Activated T-helper 2 cell treated with anti-CD3 and anti-CD28 coated beads, Interferon-gamma antibody, Interleukin-2, Interleukin-4, amounts not matched to agents 10 μg/mL and 5 μg/mL and 100 μg/mL, durations not matched to agents 14 hours and 24 hours and 36 hours (primary cell): ENCODE measurements at places on chromosomes 4 and X.

DNA sequence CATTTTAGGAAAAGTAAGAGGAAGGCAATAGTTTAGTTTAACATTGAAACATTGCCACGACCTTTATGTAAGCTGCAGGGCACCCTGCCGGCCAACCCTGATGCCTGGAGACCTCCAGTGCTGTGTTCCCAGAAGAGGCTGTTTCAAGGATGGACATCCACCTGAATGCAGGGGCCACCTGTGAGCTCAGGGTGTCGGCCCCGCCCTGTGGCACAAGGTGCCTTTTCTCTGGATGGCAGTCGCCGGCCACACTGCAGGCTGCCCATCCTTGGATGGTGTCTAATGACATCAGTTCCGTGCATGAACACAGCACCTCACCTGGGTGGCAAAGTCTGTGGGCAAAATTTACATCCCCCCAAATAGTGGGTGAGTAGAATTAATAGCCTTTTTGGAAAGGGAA is 180.0 kb downstream of the AFAP1 start:
- peak overlapping the region; percentile 72 for H3K4me3 ChIP-seq
- peaks cover 25% of the 10 kb centered on the region for H3K4me1 ChIP-seq
- H3K27me3 ChIP-seq, result no peaks in the 10 kb centered on the region
- peak overlapping the region; percentile 78 for H3K27ac ChIP-seq

DNA sequence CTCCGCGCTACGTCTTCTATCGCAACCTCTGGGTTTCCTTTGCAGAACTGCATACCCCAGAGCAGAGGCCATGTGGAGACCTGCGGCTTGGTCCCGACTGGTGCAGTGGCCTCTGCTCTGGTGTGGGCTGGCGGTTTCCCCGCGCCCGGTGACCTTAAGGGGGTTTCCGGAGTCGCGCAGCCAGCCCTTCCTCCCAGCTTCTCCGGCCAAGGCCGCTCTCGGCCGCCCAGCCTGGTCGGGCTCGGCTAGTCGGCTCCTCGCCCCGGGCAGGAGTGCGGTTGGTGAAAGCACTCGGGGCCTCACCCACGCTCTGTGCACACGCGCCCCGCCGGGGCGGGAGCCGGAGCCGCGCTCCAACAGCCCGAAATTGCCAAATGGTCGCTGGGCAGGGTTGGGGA is 84.9 kb downstream of the BCOR start:
- H3K27me3 ChIP-seq, result peaks cover 13% of the 10 kb centered on the region
- DNase-seq, result peak; percentile 11
- H3K4me1 ChIP-seq, result peaks cover 18% of the 10 kb centered on the region
- H3K4me3 ChIP-seq, result peak overlapping the region; percentile 73
- H3K27ac ChIP-seq, result peak overlapping the region; percentile 87

- peaks cover 5% of the 10 kb centered on the region for H3K36me3 ChIP-seq
- no peak overlapping the region for H3K4me3 ChIP-seq
- peaks cover 12% of the 10 kb centered on the region for H3K27me3 ChIP-seq
- no peak overlapping the region for H3K27ac ChIP-seq
- no peak for DNase-seq
These were observed 127.4 kb upstream of the RPL34 start for GRCh38 chr4:108492816-108493595.

- DNase-seq, result no peak
- no peaks in the 10 kb centered on the region for H3K4me1 ChIP-seq
- H3K4me3 ChIP-seq, result no peak overlapping the region
These were observed 18.1 kb downstream of the LGI2 start for GRCh38 chr4:25012655-25013054.

- no peaks in the 10 kb centered on the region for H3K27me3 ChIP-seq
- H3K27ac ChIP-seq, result no peak overlapping the region
- no peaks in the 10 kb centered on the region for H3K36me3 ChIP-seq
- H3K4me3 ChIP-seq, result no peak overlapping the region
- no peak for DNase-seq
- no peaks in the 10 kb centered on the region for H3K4me1 ChIP-seq
These were observed 18.6 kb downstream of the CCDC149 start for GRCh38 chr4:24894243-24894642.

DNA sequence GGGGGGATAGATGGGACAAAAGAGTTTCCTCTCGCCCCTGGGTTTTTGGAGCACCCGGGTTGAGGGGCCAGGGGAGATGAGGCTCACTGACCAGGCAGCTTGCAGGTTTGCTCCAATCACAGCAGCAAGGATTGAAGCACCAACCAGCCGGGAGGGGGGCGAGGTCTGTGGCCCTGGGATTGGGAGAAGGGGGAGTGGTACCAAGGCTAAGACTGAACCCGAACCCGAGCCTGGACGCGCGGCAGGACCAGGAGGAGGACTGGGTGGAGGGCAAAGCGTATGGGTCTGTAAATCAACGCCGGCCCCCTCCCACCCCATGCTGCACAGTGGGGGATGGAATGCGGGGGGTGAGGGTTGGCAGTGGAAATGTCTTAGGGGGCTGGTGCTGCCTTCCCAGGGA is 3.5 kb downstream of the SOX3 start:
- peaks cover 39% of the 10 kb centered on the region for H3K27me3 ChIP-seq
- no peaks in the 10 kb centered on the region for H3K36me3 ChIP-seq
- DNase-seq, result no peak
- no peak overlapping the region for H3K4me3 ChIP-seq
- no peaks in the 10 kb centered on the region for H3K4me1 ChIP-seq

GRCh38 chr4:138802499-138802898 is 213.1 kb upstream of the NOCT start:
- H3K27me3 ChIP-seq, result peaks cover 10% of the 10 kb centered on the region
- DNase-seq, result no peak
- H3K4me1 ChIP-seq, result no peaks in the 10 kb centered on the region
- H3K4me3 ChIP-seq, result no peak overlapping the region
- H3K27ac ChIP-seq, result no peak overlapping the region

DNA sequence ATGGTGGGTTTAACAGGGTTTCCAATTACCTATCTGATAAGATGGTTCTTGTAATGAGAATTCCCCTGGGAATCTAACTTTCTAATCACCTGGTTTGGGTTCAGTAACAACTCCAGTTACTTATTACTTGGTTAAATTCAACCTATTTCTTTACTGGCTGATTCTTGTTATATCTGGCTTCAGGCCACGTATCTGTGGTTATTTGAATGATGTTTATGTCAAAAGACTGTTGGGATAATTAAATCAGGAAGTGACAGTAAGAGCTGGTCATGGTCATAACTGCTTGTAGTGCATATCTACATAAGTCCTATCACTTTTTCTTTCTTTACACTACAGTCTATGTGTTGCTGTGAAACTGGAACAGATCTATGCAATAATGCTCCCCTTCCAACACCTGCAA is 108.1 kb downstream of the MID1 start:
- no peak overlapping the region for H3K4me3 ChIP-seq
- H3K4me1 ChIP-seq, result no peaks in the 10 kb centered on the region
- no peak for DNase-seq

DNA sequence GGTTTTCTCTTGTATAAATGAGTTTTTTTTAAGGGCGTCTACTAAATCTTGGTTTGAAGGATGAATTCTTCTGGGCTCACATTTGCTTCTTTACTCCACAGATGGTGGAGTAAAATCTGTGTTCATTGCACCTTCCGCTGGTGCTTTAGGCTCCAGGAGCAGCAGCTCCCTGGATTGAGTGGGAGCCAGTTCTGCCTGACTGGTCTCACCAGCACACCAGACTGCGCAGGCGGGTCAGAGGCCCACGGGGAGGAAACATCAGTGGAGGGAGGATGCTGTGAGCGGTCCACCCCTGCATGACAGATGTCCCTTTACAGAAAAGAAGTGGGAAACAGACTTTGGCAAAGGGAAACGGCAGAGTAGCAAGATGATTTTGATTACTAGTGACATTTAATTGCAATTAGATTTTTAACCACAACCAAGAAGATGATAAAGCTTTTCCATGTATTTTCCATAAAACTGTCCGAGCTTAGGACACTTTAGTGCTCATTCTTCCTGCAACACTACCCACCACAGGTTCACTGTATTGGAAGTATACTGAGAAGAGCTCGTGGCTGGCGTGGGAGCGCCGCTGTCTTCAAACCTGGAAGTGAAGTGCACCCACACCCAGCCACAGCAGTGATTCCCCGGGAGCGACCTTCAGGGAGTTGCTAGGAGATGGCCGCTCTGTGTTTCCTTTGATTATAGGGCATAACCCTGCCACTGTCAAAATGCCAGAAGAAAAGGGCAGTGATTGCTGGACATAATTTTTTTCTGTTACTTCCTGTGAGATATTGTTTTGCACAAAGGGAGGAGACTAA is 95.2 kb downstream of the SORBS2 start:
- no peak overlapping the region for H3K4me3 ChIP-seq
- H3K27me3 ChIP-seq, result no peaks in the 10 kb centered on the region
- no peak overlapping the region for H3K27ac ChIP-seq
- no peaks in the 10 kb centered on the region for H3K4me1 ChIP-seq
- no peak for DNase-seq
- H3K36me3 ChIP-seq, result no peaks in the 10 kb centered on the region

- H3K4me3 ChIP-seq, result no peak overlapping the region
- H3K4me1 ChIP-seq, result no peaks in the 10 kb centered on the region
- no peak for DNase-seq
- H3K27me3 ChIP-seq, result peaks cover 6% of the 10 kb centered on the region
- no peaks in the 10 kb centered on the region for H3K36me3 ChIP-seq
These were observed 67.6 kb downstream of the ENPEP start for GRCh38 chr4:110543577-110543976.

DNA sequence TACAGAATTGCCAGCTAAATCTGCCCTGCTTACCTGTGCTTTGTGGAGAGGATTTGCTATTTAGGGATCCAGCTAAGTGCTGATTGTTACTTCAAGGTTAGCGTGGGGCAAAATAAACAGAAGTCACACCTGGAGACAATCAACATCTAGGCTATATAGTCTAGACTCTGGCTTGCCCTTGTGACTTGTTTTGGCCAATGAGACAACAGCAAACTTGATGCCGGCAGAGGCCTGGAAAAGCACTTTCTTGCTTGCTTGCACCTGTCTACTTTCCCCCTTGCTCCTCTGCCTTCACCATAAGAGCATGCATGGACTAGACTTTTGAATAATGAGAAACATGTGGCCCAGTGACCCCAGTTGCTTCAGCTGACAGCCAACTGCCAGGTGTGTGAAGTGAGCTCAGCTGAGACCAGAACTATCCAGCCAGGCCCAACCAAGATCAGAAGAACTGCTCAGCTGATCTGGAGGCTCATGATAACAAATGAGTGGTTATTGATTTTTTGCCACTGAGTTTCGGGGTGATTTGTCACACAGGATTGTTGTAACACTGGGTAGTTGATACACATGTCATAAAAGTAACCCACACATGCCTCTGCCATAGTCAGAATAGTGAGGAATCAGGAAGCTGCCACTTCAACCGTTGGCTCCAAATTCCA is 164.4 kb downstream of the RBMX2 start:
- H3K27ac ChIP-seq, result no peak overlapping the region
- no peak for DNase-seq
- no peaks in the 10 kb centered on the region for H3K36me3 ChIP-seq
- H3K4me1 ChIP-seq, result no peaks in the 10 kb centered on the region
- no peak overlapping the region for H3K4me3 ChIP-seq
- peaks cover 2% of the 10 kb centered on the region for H3K27me3 ChIP-seq
